ENCODE measurements at places on chromosomes 16 and 17.
A peak's percentile ranks its signal among the peaks of the same experiment; 100 is the strongest.

- DNase-seq = no peak
These were observed 90.4 kb downstream of the TMEM100 start for GRCh38 chr17:55632236-55632635.

DNA sequence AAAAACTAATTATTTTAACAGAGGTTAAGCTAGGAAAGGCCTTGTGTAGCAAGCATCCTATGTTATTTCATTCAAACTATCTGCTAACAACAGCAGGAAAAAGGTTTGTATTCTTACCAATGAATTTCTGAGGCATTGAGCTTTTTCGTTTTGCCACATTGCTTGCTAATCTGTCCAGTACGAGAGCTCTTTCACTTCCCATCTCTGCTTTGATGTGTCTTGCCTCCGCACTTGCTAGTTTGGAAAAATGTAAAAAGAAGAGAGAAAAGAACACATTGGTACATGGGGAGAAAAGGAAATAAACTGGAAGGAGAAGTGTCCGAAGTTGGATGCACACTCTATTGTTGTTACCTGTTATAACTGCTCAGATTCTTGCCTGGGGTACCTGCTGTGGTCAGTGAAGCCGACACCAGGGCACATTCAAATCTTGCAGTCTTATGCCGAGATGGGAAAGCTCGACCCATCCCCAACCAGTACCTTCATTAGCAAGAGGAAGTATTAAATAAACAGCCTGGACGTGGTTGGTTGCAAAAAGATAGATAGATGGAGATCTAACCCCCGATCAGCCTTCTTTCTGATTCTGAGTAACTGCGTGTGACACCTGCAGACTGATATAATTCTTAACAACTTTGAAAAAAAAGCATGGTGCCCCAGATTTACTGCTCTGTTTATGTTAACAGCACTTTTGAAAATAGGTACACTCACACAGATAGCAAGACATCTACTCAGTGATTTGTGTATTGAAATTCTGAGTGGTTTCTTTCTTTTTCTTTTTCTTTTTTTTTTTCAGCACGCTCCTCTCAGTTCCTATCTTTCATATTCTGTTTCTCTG lies 40.0 kb downstream of the GRB7 start:
- DNase-seq = peak; percentile 20

DNA sequence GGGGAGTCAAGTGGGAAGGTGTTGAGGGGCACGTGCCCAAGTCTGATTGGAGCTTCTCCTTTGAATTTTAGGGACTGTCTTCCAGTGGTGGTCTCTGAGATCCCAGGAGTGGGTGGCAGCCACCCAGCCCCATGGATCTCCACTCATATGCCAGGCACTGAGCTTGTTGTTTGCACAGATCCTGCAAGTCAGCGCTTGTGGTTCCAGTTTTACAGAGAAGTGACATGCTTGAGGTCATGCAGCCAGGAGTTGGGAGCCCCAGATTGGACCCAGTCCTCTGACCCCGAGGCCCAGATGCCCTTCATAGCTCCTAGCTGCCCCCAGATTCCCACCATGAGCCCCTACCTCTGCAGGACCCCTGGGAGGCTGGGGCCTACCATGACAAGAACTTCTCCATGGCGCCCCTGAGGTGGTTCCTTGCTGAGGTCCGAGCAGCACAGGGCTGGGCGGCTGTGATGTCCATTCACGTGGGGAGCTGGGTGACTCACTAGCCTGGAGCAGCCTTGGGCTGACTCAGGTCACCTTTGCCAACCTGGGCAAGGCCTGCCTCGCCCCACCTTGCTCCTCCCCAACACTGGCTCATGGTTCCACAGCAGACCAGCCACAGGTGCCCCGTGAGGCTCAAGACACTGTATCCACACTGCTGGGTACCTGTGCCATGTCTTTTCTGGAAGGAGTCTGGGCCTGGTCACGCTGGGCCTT lies 47.4 kb downstream of the RAI1 start:
- no peak for DNase-seq

DNA sequence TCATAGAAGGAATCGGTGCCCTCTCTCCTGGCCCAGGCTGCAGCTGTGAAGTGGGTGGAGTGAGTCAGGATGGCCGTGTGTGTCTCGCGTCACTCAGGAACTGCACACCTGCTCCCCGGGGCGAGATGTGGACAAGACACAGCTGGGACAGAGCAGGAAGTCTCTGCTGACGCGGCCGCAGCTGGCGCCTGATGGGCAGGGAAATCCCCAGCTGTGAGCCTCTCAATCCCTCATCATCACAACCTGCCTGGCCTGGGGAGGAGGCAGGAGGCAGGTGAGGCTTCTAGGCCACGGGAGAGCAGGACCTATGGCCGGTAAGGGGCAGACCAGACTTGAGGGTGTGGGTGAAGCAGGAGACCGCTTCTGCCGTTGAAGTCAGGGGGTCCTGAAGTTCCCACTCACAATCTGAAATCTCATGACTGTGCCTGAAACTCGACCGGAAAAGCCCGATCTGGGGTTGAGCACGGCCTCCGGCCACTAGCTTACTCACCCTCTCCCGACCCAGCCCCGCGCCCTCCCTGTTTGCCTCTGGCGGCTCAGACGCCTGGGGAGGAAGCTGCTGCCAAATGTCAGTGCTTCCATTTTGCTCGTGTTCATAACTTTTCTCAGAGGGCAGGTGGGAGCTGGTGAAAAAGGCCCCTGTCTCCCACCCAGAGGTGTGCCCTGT lies 1.1 kb upstream of the TRPV3 start:
- DNase-seq = no peak

DNA sequence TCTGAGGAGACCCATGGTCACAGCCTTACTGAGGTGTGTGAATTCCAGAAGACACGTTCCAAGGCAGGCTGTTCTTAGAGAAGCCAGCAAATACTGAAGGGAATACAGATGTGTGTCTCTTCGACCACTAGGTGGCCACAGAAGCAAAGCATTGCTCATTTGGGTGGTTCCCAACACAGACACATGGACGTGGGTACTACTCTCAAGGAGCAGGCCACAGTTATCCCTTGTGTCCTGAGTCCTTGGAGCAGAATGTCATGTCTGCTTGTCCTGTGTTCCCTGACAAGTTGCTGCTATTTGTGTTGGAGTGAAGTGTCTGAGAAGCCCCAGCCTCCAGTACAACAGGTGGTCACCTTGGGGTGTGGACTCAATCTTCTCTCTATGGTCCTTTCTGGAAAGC lies 30.3 kb downstream of the HMOX2 start:
- DNase-seq = peak; percentile 66

DNA sequence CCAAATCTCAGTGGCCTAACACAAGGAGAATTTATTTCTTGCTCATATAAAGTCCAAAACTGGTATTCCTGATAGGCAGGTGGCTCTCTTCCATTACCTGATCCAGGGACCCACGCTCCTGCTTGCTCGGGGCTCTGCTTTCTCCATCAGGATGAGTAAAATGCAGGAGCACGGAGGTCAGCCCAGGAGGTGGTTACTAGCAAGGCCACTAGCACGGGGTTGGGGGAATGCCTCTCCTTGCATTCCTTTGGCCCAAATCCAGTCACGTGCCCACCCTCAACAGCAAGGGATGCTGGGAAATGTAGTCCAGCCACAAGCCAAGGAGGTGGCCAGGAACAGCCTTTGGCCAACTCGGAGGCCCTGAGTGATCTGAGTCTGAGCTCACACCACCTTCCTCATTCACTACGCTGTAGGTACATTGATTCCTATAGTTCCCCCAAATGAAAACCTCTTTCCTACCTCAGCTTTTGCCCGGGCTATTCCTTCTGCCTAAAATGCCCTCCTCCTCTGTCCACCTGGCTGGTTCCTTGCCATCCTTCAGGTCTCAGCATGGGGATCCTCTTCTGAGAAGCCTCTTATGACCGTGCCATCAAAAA lies 38.3 kb upstream of the HAPSTR1 start:
- DNase-seq = no peak

GRCh38 chr17:14827396-14827919 lies 437.7 kb downstream of the PMP22 start:
- no peak for DNase-seq

- no peak for DNase-seq
These were observed 665 bp upstream of the AKAP1 start for GRCh38 chr17:57084361-57084801.

- DNase-seq = no peak
These were observed 3.2 kb downstream of the CDH8 start for GRCh38 chr16:62033065-62033464.

DNA sequence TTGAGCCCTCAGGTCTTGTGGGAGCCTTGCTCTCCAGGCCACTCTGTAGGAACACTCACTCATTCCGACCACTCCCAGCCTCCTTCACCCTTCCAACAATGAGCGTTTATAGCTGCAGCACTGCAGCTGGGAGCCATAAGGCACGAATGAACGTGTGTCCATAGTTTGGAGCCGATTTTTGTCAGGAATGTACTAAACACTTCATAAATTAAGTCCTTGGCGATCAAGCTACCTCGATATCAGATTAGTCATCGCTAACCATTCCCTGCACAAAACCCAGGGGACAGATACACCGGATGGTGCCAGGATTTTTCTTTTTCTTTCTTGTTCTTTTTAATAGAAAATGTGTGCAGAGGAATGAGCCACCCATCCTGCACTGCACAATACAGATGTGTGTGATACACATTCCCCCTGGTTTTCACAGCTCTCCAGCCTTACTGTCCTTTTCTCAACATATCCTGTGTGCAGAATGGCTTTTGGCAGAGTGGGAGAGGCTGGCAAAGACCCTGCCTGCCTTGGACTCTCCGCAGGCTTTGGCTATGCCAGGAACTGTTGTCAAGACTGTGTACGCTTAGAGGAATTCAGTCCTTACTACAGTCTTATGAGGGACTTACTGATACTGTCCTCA lies 68.4 kb upstream of the ELAC2 start:
- no peak for DNase-seq

GRCh38 chr16:30562021-30562420 lies 3.8 kb upstream of the ZNF764 start:
- no peak for DNase-seq

DNA sequence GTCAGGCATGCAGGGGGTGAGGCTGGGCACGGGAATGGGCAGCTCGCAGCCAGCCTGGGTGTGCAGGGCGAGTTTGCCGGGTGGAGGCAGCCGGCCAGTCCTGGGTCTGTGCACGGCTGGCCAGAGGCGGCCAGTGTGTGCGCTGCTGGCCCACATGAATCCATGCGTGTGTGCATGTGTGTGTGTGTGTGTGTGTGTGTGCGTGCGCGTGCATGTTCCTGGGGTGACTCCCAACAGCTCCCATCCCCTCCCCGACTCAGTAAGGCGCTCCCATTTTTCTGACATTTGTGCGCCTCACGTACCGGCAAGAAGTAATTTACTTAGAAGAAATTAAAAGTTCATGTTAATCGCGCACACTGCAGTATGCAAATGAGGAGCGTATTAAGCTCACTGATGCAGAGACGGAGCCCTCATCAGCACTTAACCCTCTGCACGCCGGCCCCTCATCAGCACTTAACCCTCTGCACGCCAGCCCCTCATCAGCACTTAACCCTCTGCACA lies 55.4 kb upstream of the ACSF3 start:
- DNase-seq = no peak

DNA sequence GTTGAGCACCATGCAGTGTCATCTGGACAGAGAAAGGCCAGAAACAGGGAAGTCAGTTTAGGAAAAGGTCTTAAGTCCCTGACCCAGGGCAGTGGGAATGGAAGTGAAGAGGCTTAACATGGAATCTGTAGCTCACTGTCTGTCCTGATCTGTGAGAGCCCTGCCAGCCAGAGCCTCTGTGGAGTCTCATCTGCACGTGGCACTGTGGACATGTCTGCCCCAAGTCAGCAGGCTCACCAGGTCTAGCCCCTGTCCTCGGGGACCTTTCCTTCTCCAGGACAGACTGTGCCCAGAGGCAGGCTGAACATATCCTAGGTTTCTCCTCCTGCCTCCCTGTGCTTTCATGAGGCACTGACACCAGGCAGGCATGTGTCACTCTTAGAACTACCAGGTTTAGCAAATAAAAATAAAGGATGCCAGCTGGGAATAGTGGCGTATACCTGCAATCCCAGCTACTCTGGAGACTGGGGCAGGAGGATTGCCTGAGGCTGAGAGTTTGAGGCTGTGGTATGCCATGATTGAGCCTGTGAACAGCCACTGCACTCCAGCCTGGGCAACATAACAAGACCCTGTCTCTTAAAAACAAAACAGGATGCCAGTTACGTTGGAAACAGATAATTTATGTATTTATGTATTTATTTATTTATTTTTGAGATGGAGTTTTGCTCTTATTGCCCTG lies 22.4 kb downstream of the UNK start:
- DNase-seq = no peak

DNA sequence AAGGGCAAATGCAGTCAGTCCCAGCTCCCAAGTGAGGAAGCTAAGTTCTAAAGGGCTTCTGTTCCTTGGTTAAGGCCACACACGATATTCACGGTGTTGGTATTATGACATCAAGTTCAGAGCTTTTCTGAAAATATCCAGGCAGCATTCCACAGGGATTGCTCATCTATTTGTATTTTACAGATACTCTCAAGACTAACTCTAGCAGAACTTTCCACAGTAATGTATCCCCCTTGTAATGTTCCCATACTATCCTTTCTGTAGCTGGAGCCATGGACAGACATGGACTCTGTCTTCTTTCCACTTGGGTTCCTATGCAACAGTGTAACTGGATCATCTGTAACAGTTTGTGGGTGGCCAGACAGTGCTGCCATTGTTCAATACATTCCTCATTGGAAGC lies 13.5 kb downstream of the SDR42E1 start:
- no peak for DNase-seq

- no peak for DNase-seq
These were observed 6.4 kb upstream of the FOXJ1 start for GRCh38 chr17:76147211-76148014.

DNA sequence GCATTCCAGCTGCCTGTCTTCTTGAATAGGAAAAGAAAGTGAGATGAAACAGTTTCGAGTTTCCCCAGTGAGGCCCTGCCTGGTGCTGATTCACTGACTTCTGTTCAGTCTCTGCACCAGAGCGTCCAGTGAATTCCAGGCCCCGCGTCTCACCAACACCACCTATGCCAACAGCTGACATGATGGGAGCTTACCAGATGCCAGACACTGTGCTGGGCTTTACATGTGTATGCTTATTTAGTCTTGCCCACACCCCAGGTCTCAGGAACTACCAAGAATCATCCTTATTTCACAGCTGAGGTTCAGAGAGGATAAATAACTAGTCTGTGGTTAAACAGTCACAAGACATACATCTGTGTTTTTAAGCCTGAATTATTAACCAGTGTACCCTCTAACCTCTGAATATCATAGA lies 29.1 kb upstream of the IRX6 start:
- DNase-seq = no peak

- DNase-seq = no peak
These were observed 213.9 kb downstream of the MRTFB start for GRCh38 chr16:14284930-14285512.

GRCh38 chr16:55566432-55567175 lies at the start of gene CAPNS2:
Gene CAPNS2, plus strand, starts transcription at chr16:55566684. Its CDS starts 73 bp downstream, at chr16:55566757.
- DNase-seq = no peak

- DNase-seq = no peak
These were observed 41.9 kb downstream of the NFAT5 start for GRCh38 chr16:69607674-69608073.

Data from stimulated activated naive CD4-positive, alpha-beta T cell (primary cell).